ENCODE measurements at places on chromosomes 7 and 10.

DNA sequence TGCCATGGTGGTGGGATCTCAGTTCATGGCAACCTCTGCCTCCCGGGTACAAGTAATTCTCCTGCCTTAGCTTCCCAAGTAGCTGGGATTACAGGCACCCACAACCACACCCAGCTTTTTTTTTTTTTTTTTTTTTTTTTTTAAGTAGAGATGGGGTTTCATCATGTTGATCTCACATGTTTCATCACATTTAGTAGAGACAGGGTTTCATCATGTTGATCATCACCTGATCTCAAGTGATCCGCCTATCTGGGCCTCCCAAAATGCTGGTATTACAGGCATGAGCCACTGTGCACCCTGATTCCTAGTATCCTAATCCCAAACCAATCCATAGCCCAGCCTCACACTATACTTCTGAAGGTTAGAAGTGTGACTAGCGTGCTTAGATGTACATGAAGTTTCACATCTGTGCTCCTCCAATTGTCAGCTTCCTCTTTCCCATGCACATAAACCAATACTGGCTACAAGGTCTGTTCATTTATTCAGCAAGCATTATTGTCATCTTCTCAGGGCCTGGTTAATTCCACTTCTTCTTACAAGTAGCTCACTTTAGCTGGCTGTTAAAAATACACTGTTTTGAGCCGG lies 6.8 kb upstream of the NAT16 start:
- DNase-seq: no peak

DNA sequence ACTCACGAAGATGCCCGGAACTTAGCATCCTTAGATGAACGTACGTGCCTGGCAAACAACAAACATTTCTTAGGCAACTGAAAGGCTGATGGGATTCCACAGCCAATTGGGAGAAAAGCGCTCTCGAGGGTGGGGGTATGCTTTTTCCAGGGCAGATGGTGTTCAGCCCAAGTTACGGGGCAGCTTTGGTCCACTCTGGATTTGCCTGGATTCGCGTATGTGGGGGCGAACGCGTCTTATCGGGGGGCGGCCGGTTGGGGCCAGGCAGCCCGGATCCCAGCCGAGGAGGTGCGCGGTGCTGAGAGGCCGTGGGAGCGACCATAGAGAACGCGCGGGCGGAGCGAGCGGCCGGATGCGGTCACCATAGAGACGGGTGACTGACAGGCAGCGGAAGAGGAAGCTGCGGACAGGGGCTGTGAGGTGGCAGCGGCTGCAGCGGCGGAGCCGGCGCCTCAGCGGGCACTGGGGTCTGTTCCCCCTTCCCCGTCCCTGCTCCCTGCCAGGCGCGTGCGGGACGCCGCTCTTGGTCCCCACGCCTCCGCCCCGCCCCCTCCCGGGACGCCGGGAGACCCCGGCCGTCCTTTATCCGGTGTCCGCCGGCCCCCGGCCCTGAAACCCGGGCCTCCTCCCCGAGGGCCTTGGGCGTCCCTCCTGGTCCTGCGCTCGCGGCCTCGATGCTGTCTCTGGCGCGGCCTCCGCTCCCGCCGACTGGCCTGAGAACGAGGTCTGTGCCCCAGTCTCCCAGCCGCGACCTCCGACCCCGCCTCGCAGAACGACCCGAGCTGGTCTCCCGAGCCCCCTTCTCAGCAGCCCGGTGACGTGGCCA lies at the start of gene CHPF2:
Gene CHPF2 (plus strand): TSS at position 393 of the 826 bp plus-strand sequence. CDS start 1,529 bp downstream, outside the sequence.
- DNase-seq: peak; percentile 95

DNA sequence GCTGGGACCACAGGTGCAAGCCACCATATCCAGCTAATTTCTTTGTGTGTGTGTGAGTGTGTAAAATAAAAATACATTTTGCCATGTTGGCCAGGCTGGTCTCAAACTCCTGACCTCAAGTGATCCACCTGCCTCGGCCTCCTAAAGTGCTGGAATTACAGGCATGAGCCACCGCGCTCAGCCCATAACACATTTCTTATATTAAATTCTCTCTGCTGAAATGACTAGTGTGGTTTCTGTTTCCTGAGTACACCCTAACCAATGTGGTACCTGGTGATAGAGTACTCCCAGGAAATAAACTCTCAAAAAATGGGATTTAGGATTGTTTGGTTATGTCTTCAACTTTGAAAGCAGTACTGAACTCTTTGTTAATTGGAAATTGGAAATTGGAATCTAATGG lies 19.4 kb upstream of the FHIP2A start:
- DNase-seq: no peak

GRCh38 chr10:73968098-73968521 lies 29.8 kb upstream of the VCL start:
- no peak for DNase-seq

DNA sequence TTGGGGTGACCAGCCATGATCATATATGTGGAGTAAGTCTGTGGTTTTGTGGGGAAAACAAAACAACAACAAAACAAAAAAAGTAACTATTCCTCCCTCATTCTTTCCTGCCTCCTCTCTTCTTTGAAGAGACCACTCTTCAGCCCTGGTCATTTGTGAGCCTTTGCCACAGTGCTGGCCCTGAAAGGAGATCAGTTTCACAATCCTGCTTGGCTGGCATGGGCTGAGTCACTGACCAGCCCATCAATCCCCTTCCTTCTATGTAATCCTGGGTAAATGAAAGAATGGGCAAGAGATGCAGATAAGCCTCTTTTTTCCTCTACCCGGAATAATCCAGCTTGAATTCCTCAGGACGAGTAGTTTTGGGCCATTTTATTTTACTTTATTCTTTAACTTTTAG lies 13.6 kb downstream of the CSTF2T start:
- no peak for DNase-seq

GRCh38 chr7:117251687-117252086 lies 71.2 kb downstream of the WNT2 start:
- no peak for DNase-seq

GRCh38 chr10:16520900-16521299 lies 779 bp downstream of the C1QL3 start:
- DNase-seq: no peak

GRCh38 chr10:4947635-4948596 lies 15.3 kb upstream of the AKR1C1 start:
- peak; percentile 24 for DNase-seq

- peak; percentile 54 for DNase-seq
Observed at GRCh38 chr7:27901028-27901760, 161.2 kb downstream of the TAX1BP1 start.

DNA sequence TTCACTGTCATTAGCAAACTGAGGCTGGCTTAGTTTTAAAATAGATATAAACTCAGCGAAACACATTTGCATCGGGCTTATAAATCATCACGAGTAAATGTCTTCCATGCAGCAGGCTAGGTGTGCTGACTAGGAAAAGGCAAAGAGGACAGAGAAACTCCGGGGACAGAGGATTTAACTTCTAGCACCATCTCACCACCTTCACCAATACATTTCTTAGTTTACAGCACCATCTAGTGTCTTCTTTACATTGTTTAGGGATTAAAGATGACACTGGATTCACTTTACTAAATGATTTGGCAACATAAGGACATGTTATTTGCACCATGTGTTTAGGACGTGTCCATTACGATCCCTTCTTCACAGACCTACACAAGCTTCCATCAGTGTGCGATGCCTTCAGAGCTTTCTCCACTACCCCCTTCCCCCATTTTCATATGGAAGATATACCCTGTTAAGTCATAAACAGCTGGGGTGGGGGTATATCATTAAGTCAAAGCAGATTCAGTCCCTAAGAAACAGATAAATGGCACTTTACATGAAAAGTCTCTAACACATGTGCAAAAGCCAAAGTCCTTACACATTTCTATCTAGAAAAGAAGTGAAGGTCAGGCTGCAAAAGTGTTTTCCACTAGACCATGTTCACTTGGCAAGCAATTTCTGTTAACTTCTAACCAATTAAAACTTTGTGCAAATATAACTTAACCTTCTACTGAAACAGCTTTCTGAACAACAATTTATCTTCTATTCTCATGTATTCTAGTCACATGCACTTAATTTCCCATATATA lies 103.3 kb downstream of the GRB10 start:
- DNase-seq: peak; percentile 33

GRCh38 chr10:118423800-118424442 lies 81.8 kb upstream of the FAM204A start:
- peak; percentile 53 for DNase-seq

DNA sequence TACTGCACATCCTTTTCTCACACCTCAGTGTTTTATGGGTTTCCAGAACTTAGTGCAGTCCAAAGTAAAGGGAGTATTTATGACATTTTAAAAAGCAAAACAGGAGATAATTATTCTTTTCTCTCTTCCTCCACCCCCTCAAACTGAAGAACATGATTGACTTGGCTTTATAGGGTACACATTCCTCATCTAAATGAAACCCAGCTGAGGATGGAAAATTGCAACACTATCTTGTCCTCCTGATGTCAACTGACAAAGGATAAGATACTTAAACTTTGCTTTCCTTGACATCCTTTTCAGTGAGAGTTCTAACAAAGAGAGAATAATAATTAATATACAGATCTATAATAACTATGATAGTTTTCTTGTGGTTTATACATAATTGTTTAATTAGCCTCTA lies 299.1 kb downstream of the BBS9 start:
- no peak for DNase-seq

GRCh38 chr7:149799397-149800168 lies 26.2 kb upstream of the ZNF467 start:
- no peak for DNase-seq

GRCh38 chr10:78737883-78738856 lies 330.6 kb upstream of the ZMIZ1 start:
- no peak for DNase-seq

DNA sequence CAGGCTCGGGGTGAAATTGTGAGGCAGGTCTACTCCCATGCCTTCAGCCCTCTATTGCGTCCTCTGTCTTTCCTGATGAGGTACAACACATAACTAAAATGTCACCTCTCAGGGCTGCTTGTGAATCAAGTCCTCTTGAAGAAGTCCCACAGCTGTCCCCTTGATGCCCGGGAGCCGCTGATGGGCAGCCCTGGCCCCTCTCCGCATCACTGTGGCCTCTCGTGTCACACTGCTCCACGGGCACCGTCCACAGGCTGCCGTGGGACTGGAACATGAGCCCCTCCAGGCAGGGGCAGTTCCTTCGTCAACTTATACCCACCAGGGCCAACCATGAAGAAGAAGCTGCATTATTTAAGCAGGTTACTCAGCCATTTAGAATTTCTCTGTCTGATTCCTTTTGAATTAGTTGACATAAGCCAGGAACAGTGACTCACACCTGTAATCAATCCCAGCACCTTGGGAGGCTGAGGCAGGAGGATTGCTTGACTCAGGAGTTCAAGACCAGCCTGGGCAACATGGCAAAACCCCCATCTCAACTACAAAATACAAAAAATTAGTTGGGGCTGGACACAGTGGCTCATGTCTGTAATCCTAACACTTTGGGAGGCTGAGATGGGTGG lies 58.5 kb upstream of the UBE3C start:
- no peak for DNase-seq

GRCh38 chr7:25303281-25304181 lies 75.2 kb upstream of the NPVF start:
- no peak for DNase-seq

- DNase-seq: no peak
Observed at GRCh38 chr7:121099572-121099971, 111.1 kb downstream of the CPED1 start.

DNA sequence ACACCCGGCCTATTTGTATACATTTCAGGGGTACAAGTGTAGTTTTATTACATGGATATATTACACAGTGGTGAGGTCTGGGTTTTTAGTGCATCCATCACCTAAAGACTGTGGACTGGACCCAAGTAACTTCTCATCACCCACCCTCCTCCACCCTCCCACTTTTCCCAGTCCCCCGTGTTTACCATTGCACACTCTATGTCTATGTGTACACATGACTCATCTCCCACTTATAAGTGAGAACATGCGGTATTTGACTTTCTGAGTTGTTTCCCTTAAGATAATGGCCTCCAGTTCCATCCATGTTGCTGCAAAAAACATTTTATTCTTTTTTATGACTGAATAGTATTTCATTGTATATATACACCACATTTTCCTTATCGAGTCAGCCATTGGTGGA lies 98.9 kb upstream of the WAC start:
- no peak for DNase-seq

- DNase-seq: no peak
Observed at GRCh38 chr7:35619863-35620262, 75.1 kb downstream of the HERPUD2 start.

- no peak for DNase-seq
Observed at GRCh38 chr7:12066004-12066403, 145.1 kb upstream of the TMEM106B start.

- no peak for DNase-seq
Observed at GRCh38 chr7:108384716-108385483, 71.3 kb downstream of the NRCAM start.

- DNase-seq: no peak
Observed at GRCh38 chr7:34457329-34457728, 200.7 kb upstream of the NPSR1 start.

DNA sequence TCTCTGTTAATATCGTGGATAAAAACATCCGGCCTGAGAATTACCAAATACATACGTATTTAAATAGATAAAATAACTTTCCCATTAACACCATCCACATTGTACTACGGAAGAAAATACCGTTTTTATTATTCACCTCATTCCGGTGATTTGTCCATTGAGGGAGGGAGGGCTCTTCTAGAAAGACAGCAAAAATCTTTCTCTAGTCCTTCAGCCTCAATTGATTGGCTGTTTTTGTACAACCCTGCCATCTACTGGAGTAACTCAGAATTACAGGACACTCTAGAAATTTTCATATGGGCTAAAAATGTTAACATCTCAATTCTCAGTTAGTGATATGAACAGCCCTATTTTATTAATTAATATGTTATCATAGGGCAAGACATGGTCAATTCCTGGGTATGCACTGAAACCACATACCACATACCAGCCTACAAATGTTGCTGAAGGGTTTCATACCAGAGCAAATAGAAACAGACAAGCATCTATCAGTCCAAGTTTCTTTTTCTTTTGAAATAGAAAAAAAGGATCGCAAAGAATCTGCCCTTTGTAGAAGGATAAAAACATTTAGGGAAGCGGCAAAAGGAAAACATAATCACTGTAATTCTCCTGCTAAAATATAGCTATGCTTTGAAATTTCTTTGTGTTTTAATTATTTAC lies 55.8 kb upstream of the CDCA7L start:
- DNase-seq: peak; percentile 81

DNA sequence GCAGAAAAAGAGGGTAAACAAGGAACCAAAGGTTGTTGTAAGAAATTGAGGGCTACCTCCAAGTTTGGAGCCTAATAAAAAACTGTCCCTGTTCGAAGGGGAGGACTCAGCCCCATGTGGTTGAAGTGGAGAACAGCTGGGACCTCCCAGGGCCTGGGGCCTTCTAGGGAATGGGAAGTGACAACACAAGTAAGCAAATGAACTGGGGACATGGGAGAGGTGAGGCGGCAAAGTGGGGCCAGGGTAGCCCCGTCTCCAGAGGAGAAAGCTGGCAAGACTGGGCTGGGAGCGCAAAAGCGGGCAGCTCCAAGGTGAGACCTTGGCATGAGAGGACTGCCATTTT lies 198.1 kb downstream of the ZNF438 start:
- no peak for DNase-seq

GRCh38 chr10:73917566-73918305 lies 6.8 kb downstream of the PLAU start:
- DNase-seq: no peak

- DNase-seq: no peak
Observed at GRCh38 chr7:78311181-78311580, 512.6 kb downstream of the PHTF2 start.

- no peak for DNase-seq
Observed at GRCh38 chr10:102718220-102718619, 3.8 kb downstream of the SFXN2 start.

- DNase-seq: no peak
Observed at GRCh38 chr10:42801135-42801534, 18.5 kb downstream of the BMS1 start.

GRCh38 chr7:100366411-100367250 lies 6.7 kb upstream of the PILRA start:
- no peak for DNase-seq
